ENCODE measurements at places on chromosomes 7 and 10.
A peak's percentile ranks its signal among the peaks of the same experiment; 100 is the strongest.

GRCh38 chr7:135845415-135846075, 96.9 kb upstream of the FAM180A start:
- DNase-seq = no peak

DNA sequence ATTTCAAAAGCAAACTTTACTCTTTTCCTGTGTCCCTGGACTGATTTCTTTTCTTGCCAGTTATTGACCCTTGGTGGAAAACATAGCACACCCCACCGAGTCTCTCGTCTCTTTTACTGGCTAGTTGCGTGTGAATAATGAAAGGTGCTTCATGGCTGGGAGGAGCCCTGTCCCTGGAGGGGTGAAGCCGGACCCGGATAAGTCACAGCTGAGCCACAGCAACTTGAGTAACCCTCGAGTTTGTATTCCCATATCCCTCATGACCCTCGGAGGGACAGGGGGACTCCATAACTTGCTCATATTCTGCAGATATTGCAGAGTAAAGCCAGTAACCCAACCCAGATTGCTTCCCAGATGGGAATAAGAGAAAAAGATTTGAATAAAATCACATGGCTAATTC, 147.5 kb upstream of the FRMD4A start:
- no peak for DNase-seq

DNA sequence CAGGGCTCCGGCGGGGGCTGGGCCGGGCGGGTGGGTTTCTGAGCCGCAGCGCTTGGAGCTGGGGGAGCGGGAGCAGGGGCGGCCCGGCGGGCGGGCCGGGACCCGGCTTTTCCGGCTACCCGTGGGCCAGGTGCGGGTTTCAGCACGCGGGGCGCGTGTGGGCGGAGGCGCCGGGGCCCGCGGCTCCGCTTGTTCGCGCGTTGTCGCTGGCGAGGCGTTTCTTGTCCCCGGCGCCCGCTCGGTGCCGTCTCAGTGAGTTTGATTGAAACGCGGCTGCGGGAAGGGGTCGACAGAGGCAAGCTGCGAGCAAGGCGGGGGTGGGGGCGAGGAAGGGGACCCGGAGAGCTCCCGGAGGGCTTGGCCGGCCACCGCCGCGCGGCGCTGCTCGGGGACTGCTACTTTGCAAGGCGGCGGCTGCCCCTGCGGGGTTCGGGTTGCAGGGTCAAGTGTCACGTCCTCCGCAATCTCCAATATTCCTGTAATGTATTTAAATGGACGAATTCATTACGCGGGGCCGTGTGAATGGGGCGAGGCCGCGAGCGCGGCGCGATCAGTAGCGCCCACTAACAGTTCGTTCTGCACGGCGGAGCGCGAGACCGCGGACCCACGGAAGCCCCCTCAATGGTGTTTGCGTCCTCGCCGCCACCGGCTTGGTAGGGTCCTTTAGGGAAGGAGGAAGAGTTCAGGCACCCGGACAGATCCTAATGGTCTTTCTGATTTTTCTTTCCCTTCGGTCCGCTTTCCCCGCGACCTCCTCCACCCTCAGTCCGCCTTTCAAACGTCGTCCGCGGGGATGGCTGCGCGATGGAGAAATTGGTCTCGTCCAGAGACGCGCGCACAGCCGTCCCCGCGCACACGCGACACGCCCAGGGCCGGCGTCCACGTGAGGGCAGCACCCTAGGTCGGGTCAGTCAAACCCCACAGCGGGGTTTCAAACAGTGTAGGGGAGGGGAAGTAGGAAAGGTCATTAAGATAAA, 76.9 kb downstream of the INSIG1 start:
- DNase-seq = no peak

DNA sequence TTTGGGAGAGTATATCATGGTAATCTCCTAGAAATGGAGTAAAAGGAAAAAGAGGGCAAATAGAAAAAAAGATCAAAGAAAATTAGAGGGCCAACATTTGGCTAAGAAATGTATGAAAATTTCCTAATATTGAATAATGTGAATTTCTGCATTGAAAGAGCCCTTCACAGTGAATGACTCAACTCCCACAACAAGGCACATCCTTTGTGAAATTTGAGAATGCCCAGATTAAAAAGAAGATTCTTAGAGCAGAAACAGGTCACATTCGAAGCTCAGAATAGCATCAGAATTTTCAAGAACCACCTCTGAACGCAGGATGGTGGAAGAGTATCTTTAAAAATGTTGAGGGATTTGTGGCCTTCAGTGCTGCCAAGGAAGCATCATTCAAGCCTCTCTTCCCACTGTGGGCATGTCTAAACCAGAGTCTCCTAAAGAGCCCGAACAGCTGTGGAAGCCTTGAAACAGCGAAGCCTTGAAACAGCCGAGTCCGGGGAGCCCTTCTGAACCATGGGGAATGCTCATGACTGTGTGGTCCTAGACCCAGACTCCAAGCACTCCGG, 43.6 kb downstream of the GUSB start:
- no peak for DNase-seq

DNA sequence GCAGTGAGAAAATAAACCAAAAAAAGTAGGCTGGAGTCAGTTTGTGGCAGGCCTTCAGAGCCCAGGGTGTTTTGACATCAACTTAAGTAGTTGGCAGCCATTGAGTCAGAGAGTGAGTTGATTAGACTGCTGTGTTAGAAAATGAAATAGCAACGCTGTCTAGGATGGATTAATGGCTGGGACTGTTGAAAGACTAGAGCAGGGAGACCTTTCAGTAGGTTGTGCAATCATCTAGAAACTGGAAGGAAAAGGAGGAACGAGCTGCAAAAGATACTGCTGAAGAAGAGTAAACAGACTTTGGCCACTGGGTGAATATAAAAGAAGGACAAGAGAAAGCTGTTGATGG, 28.6 kb upstream of the TRIL start:
- DNase-seq = no peak

DNA sequence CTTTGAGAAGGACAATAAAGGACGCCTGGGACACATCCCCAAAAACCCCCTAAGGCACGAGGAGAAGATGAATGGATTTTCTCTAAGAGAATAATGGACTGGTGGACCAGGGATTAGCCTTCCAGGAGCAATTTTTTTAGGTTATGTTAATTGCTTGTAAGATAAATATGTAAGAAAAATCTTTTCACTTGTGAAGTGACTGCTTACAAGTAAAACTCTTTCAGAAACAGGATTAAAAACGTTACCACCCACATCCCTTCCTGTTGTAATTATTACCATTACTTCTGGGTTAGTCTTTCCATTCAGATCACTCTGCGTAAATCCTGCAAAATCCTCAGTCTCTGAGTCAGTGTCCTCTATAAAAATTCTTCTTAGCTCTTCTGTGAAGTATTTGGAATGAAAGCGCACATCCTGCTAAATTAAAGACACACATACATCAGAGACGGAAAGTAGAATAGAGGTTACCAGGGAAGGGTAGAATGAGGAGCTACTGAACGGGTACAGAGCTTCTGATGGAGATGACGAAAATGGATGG, 34.3 kb downstream of the CDCA7L start:
- DNase-seq = no peak

GRCh38 chr7:157711353-157711888, 374.6 kb downstream of the DNAJB6 start:
- no peak for DNase-seq

DNA sequence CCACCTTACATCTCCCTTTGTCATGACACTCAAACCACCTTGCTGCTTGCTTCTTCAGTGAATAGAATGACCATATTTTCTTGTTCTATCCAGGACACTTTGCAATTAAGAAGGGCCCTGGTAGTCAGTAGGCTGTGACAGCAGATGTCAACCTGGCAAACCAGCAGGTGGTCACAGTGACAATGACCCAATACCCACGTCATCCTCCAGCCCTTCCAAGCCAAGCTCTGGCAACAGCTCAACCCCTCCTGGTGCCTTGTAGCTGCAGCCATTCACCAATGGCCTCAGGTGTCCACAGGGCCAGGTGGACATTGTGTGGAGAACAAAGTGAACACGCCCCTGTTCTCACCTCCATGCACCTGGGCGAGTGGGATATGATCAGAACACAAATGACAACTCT, 87.6 kb upstream of the MACROH2A2 start:
- DNase-seq = no peak

DNA sequence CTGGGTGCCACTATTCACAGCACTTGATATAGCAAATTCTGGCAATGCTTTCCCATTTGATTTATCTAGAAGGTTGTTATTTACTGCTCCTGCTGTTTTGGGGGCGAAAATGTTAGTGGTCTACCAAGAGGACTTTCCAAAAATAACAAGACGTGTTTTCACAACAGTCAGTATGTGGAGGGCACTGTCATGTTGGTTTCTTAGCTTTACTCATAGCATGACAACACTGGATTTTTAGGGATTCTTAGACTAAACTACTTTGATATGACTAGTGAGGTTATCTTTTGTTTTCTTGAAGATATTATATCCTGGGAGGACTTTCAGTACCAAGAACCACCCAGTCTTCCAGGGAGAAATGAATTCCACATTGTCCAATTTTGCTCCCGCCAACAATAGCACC, 49.4 kb downstream of the NUDCD3 start:
- peak; percentile 32 for DNase-seq

DNA sequence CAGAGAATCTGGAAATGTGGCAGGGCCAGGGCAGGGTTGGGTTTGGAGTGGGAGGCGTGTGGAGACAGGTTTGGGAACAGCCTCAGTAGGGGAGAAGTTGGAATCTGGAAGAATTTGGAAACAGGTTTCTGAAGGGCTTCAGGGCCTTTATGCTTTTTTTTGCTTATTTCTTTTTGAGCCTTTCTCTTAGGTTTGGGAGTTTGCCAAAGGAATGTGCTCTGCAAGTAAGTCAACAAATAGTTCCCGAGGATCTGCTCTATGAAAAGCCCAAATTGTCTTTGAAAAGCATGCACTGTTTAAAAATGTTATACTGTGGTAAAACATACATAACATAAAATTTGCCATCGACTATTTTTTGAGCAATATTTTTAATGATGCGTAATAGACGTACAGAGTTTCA, 86.7 kb upstream of the ADRB1 start:
- no peak for DNase-seq

DNA sequence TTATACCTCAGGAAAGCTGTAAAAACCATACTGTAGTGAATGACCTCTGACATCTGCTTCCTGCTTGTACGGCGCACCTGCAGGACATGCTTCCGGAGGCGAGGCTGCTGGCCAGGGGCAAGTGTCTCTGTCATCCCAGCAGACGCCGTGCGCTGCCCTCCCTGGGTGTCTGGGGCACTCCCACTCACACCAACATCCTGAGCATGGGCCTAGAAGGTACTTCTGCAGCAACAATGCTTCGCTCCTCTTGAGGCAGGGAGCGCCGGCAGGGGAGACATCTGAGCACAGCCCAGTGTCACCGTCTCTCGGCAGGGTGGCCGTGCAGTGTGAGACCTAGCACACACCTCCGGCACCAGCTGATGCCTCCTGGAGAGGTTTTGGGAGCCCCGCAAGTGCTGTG, 269.2 kb downstream of the MAD1L1 start:
- no peak for DNase-seq

- DNase-seq = no peak
These were observed 184.4 kb downstream of the PTPRN2 start for GRCh38 chr7:158403013-158403821.

DNA sequence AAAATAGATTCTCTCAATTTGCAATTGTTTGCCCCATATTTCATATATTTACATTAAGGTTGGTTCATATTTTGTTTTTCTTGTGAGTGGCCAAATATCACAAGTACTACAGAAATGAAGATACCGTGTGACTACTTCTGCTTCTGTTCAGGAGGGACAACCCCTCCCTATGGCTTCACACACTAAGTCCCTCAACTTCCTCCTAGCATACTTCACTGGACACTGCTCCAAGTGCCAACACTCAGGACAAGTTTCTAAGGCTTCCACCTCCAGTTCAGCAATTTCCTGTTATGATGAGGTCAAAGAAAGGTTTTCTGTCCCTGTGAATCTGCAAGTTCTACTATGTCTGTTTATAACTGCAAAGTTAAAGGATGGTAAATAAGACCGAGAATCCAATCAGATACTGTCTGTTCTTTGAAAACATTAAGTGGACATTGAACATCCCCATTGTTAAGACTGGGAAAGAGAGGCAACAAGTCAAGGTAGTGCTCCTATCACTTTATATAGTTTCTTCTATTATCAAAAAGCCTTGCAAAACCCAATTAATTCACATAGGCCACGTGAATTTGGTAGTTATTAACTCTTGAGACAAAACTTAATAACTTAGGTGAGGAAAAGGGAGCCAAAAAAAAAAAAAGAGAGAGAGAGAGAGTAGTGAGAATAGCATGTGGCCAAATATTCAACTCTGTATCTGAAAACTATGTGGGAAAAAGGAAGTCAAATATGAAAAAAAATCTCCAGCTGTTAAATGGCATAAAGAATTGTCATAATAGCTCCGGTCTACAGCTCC, 81.3 kb upstream of the DKK1 start:
- no peak for DNase-seq

GRCh38 chr7:134701272-134701671, 54.6 kb downstream of the BPGM start:
- no peak for DNase-seq

Measured in NCI-H2227 treated with DMSO at 0.1 percent for 48 hours (cell line).